ENCODE measurements at places on chromosomes 6 and 20. TPM values are rescaled to one million over a fixed set of nuclear protein-coding genes. Genes with fewer than 3 reads are reported as not detected.

- no peaks in the 10 kb centered on the region for H3K27me3 ChIP-seq
- H3K4me3 ChIP-seq: no peak overlapping the region
- no peak for DNase-seq
- H3K27ac ChIP-seq: no peak overlapping the region
Observed at GRCh38 chr6:35300848-35301247, 3.2 kb downstream of the DEF6 start.

GRCh38 chr6:118618676-118619377, 32.6 kb downstream of the CEP85L start:
- no peaks in the 10 kb centered on the region for H3K36me3 ChIP-seq
- no peak overlapping the region for H3K4me3 ChIP-seq
- DNase-seq: peak; percentile 82
- H3K27me3 ChIP-seq: no peaks in the 10 kb centered on the region
- no peaks in the 10 kb centered on the region for H3K4me1 ChIP-seq

GRCh38 chr6:117553142-117553541, 49.2 kb downstream of the GOPC start:
- H3K4me3 ChIP-seq: no peak overlapping the region
- no peaks in the 10 kb centered on the region for H3K4me1 ChIP-seq
- no peaks in the 10 kb centered on the region for H3K27me3 ChIP-seq
- no peak for DNase-seq
- no peaks in the 10 kb centered on the region for H3K36me3 ChIP-seq

DNA sequence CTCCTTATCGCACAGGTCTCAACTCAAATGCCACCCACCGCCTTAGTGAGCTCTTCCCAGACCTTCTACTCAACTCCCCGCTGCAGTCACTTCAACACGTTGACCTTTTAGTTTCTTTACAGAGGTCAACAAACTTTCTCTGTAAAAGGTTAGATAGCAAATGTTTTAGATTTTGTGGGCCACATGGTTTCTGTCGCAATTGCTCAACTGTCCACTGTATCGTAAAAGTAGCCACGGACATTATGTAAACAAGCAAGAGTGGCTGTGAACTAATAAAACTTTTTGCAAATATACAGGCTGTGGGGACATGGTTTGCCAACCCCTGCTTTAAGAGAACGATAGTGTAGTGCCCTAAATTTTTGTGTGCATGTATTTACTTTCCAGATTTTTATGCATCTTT, 247.6 kb upstream of the TSHZ2 start:
- no peak overlapping the region for H3K27ac ChIP-seq
- no peaks in the 10 kb centered on the region for H3K4me1 ChIP-seq
- H3K36me3 ChIP-seq: no peaks in the 10 kb centered on the region
- H3K27me3 ChIP-seq: no peaks in the 10 kb centered on the region

DNA sequence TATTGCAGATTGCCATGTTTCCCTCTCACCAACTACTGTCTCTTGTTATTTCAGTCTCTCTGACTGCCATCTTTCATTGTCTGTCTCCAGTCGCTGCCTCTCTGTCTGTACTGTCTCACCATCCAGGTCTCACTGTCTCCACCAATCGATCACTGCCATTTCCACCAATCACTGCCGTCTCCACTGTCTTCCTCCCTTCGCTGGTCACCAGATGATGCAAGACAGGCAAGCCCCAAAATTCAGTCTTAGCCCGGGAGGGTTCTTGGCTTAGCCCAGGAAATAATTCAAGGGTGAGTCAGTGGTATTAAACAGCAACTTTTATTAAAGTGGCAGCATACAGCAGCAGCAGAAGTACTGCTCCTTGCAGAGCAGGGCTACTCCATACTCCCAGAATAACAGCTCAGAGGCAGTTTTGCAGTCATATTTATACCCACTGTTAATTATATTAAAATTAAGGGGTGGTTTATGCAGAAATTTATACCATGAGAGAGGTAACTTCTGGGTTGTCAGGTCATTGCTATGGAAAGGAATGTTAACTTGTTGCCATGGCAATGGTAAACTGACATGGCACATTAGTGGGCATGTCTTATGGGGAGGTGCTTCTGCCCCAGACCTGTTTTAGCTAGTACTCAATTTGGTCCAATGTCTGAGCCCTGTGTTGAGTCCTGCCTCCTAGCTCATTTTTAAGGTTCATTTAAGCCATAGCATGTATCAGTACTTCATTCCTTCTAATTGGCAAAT, 23.0 kb upstream of the ECHDC1 start:
- no peaks in the 10 kb centered on the region for H3K36me3 ChIP-seq
- no peaks in the 10 kb centered on the region for H3K4me1 ChIP-seq
- H3K27ac ChIP-seq: no peak overlapping the region
- no peaks in the 10 kb centered on the region for H3K27me3 ChIP-seq
- no peak overlapping the region for H3K4me3 ChIP-seq
- DNase-seq: no peak

Gene FOXA2
- not detected for total RNA-seq

Measured in aorta (tissue), 5 donors.